ENCODE measurements at places on chromosomes 1 and 21. TPM values are rescaled to one million over a fixed set of nuclear protein-coding genes. Genes with fewer than 3 reads are reported as not detected.

The CR1 gene
- 18.0 TPM for polyA plus RNA-seq

The MROH9 gene
- polyA plus RNA-seq: not detected

The APCS gene
- polyA plus RNA-seq: not detected

- DNase-seq: no peak
These were observed 44.2 kb downstream of the PTPRU start for GRCh38 chr1:29280409-29281131.

- no peak for DNase-seq
These were observed 84.4 kb upstream of the HOOK1 start for GRCh38 chr1:59730302-59730701.

DNA sequence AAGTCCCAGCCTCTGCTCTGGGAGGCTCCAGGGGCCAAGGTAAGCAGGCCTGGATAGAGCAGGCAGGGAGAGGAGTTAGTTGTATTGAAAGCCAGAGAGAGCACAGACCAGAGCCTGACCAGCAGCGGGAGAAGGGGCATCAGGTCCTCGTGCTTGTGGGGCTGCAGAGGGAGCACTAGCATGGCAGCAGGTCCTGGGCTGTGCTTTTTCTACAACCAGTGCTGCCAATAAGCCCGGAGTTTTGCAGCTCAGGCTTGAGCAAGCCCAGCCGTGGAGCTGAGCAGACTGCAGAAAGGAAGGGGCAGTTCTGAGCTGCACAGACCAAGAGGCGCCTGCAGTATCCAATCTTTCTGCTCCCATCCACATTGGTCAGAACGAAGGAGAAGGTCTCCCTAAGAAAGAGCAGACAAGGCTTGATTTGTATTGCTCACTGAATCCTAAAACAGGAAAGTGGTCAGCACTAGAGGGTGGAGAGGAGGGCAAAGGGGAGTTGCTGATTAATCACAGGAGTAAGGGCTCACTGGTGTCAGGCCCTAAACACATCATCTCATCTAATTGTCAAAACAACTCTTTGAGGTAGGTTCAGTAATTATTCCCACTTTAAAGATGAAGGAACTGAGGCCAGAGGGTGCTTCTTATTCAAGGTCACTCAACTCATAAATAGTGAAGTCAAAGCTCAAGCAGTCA is 2.7 kb downstream of the DENND2D start:
- DNase-seq: no peak

The RAP1GAP gene
- polyA plus RNA-seq: 19.2 TPM

DNA sequence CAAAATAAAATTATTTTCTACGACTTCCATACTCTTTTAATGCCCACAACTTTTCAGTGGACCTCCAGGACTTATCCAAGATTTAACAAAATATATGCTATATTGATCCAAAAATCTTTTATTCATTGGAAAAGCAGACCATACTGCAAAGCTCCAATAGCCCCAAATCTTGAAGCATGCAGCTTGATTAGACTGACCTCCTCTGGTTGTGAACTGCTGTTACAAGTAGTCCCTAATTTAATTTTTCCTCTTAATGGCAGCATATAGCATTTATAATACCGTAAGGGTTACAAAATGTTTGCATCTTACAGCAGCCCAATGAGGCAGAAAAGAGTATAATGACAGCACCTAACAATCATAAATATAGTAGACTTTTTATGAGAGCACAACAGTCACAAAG is 49.8 kb downstream of the TPR start:
- DNase-seq: no peak

- DNase-seq: no peak
These were observed 7.8 kb downstream of the DIPK1A start for GRCh38 chr1:92953491-92953890.

DNA sequence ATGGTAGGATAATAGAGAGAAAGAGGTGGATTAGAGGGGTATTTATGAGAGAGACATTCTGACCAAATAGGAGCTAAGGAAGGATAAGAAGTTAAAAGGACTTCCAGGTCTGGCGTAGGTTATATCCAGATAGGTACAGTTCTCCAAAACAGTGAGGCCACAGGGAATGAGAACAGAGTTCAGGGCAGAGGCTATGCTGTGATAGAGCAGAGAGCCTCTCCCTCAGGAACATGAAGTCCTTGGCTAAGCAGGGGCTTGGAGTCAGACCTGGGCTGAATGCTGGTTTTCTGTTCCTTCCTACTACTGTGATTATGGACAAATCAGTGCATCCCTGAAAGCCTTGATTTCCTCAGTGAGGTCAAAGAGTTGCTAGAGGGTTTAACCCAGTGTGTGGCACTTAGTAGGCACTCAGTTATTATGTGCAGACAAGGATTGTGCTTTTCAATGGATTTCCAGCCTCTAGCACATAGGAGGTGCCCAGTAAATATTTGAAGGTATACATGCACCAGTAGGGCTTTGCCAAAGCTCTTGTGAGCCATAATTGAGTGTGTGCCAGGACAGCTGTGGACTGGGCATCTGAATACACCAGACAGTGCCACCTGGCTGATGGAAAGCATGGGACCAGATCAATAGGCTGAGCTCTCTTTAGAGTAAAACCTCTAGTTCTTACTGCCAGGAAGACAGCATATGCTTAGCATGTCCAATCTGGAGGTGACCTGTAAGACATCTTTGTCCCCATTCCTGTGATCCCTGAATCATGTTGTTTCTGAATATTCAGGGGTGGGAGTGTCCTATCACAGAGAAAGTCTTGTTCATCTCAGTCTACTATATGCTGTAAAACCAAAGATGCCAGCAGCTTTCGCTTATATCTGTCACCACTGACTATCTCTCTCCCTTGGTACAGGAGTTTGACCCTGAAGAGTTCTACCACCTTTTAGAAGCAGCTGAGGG is 111.1 kb downstream of the PIK3R3 start:
- DNase-seq: no peak

The MAP1LC3C gene
- 0.99 TPM for polyA plus RNA-seq

GRCh38 chr21:29390778-29391177 is 92.1 kb downstream of the BACH1 start:
- no peak for DNase-seq

- no peak for DNase-seq
These were observed 996.7 kb upstream of the ADGRL4 start for GRCh38 chr1:80003250-80003649.

All from renal cortex interstitium (tissue), 15 donors.